ENCODE measurements at places on chromosomes 12 and 14.

DNA sequence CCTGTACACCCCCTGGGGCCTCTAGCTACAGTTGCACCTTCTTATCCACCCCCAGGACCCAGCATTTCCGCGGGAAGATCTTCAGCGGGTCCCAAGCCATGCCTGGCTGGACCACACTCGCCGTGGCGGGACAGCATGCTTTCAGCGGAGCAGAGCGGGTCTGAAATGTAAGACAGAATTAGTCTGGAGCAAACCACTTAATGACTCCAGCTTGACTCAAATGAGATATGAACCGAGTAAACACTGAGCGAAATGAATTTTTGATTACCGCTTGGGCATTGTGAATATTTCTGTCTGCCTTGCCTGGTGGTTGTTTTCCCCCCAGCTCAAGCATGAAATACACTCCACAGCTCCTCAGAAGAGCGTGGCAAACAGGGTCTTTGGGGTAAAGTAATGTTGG is 60.8 kb downstream of the SLC24A4 start:
- no peak for DNase-seq

DNA sequence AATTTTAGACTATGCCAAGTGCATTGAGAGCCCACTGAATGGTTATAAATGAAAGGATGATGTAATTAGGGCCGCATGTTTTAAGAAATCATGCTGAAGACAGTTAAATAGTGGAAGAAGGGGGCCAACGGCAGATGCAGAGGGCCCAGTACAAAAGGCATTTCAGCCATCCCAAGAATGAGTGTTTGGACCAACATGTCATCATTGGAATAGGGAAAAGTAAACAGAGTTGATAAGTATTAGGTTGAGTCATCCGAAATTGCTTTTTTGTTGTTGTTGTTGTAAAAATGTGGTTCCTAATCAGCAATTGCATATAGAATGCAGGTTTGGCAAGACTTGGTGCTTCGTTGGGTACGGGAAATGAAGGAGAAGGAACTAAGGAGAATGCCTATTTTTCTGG is 29.5 kb downstream of the BMP4 start:
- DNase-seq = no peak

GRCh38 chr14:56482310-56482911 is 97.2 kb upstream of the TMEM260 start:
- no peak for DNase-seq

- DNase-seq = no peak
Measured at GRCh38 chr12:67720351-67720856, 71.9 kb downstream of the DYRK2 start.

DNA sequence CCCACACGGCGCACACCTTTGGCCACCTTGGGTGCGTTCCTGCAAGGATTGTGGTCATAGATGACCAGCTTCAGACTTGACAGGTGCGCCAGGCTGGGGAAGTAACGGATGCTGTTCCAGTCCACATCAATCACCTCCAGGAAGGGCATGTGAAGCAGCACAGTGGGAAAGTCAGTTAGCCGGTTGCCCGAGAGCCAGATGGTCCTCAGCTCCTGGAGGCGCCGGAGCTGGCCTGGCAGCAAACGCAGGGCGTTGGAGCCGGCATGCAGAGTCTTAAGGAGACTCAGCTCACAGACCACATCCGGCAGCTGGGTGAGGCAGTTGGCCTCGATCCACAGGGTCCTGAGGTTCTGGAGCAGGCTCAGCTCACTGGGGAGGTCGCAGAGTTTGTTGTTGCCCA is 581 bp downstream of the LRRC10 start:
- DNase-seq = no peak

DNA sequence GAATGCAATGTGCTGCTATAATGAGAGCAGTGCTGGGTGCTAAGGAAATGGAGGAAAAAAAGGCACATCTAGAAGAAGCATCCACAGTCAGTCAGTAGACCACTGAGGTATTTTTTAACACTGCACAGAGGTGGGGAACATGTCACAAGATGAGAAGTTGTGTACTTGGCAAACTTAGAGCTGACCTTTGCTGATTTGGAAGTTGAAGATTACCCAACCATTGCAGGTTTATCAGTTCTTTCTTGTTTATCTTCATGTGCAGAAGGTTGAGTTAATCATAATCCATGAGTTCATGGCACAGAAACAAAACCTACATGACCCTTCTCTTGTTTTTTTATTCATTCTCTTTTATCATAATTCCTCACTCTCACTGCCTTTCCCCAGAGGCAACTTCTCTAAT is 3.2 kb upstream of the PAH start:
- no peak for DNase-seq

GRCh38 chr14:99471731-99472130 is 8.9 kb downstream of the SETD3 start:
- no peak for DNase-seq

DNA sequence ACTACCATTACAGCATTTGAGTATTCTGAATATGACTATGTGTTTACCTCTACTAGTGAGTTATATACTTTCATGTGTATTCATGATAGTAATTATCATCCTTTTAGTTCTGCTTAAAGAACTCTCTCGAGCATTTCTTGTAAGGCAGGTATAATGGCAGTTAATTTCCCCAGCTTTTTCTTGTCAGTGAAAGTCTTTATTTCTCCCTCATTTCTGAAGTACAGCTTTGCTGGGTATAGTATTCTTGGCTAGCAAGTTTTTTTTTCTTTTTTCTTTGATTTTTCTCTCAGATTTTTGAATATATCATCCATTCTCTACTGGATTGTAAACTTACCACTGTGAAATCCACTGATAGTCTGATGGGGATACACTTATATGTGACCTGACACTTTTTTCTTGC is 165.9 kb upstream of the ARHGAP5 start:
- DNase-seq = no peak

DNA sequence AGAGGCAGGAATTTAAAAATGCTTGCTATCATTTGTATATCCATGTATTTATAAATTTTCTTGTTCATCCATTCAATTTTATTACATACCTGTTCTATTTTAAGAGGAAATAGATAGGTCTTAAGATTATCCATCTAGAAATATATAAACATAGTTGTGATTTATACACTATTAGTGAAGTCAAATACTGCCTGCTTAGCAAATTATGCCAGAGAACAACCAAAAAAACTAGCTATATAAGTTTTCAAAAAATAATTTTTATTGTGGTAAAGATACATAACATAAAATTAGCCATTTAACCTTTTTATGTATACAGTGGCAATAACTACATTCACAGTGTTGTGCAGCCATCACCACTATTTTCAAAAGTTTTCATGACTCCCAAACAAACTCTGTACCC is 237.3 kb downstream of the NPAS3 start:
- DNase-seq = no peak

- no peak for DNase-seq
Measured at GRCh38 chr14:104040539-104040938, 45.0 kb upstream of the ASPG start.

DNA sequence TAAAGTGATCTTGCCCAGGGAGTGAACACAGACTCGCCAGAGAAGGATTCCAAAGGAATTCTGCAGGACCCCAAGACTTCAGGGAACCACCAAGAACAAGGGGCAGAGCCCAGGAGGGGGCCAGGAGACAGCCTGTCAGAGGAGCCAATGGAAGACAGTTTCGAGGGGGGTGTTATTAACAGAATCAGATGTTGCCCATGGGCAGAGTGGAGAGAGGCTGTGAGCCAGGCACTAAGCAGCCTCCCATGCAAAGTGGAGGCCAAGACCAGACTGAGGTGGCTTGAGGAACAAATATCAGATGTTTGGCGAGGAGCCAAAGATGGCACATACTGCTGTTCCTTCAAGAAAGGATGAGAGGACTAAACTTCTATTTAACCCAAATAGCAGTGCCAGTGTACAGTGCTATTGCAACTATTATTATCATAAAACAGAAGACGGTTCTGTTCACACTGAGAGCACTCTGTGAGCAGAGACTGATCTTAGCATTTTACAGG is 12.6 kb downstream of the APPL2 start:
- no peak for DNase-seq

DNA sequence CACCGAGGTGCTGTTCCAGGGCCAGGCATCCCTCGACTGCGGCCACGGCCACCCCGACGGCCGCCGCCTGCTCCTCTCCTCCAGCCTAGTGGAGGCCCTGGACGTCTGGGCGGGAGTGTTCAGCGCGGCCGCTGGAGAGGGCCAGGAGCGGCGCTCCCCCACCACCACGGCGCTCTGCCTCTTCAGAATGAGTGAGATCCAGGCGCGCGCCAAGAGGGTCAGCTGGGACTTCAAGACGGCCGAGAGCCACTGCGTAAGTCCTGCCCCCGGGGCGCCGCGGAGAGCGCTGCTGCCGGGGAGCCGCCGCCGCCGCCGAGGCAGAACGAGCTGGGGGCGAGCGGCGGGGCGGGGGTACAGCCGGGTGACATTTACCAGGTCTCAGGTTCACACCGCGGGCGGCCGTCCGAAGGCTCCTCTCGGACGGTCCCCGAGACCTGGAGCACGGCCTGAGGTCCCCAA is 1.4 kb downstream of the PLXNC1 start:
- DNase-seq = no peak

DNA sequence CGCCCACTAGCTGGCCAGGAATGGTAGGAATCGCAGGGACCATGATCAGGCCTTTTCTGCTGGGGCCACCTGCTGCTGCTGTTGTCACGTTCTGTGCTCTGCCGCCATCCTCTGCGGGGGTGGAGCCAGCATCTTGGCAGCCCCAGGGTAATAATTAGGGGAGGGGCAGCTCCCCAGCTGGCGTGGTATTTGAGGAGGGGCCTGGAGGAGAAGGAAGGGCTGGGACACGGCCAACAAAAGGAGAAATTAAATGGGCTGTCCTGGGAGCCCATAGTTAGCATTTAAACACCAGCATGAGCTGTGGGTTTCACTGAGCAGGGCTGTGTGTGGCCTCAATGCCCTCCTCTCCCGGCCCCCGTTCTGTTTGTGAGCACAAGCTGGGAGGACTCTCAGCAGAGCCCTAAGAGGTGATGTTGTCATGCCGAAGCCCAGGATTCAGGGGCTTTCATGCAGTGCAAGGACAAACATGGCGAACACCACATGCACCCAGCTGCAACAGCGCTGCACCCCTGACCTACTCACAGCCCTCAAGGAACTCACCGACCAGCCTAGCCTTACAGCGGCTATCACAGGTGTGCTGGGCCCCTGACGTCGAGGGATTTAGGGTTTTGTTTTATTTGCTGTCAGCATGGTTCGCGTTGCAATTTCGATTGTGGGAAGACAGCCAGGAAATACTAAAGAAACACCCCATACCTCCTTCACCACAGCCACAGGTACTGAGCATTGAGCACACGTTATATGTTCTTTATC is 324.3 kb downstream of the CACNA1C start:
- DNase-seq = no peak

GRCh38 chr12:19398376-19399363 is 40.6 kb upstream of the AEBP2 start:
- no peak for DNase-seq

DNA sequence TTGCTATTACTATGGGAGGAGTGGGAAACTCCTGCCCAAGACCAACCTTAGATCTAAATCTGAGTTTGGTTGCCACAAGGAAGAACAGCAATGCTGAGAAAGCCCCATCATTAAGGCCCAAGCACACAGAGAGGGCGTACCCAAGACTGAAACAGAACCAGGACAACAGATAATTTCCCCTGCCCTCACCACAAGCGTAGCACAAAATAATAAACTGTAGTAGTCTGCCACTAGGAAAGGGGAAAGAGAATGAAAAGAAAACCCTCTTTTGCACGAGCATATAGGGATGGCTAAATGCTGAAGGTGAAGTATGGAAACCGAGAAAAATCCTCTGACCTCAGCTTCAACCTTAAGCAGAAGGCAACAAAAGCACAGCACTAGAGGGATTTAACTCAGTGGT is 76.5 kb upstream of the DHRS4 start:
- DNase-seq = no peak
